NCI-H524 (cell line): ENCODE measurements at places on chromosomes 16 and 17.

GRCh38 chr16:12132850-12133440 is 156.4 kb downstream of the SNX29 start:
- DNase-seq = no peak

DNA sequence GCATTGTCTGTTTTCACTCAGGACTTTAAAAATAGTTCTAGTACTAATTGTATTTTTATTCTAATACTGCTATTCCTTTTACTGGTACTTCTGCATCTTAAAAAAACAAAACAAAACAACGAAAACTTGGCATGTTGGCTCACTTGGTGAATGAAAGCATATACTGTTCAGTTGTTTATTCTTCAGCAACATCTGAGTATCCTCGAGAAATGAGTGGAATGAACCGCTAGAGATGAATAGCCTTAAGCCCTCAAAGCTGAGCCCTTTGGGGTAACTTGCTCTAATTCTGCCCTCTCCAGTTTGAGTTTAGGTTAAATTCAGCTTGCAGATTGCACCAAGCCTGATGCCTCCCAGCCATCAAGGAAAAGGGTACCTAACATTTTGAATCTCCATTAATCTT is 126.5 kb downstream of the WWOX start:
- DNase-seq = no peak

DNA sequence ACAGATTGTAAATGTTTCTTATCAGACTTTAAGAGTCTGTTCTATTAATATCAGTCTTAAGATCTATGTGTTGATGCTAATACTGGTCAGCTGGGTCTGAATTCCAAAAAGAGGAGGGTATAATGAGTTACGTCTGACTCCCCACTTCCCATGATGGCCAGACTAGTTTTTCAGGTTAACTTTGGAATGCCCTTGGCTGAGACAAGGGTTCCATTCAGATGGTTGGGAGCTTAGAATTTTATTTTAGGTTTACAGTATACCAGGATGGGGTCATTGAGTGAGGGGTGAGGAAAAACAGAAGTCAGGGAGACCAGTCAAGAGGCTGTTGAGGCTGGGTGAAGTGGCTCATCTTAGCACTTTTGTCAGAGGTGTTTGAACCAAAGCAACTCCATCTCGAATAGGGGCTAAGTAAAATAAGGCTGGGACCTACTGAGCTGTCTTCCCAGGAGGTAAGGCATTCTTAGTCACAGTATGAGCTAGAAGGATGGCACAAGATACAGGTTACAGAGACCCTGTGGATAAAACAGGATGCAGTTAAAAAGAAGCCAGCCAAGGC is 2.9 kb upstream of the TMEM231 start:
- no peak for DNase-seq

- DNase-seq = peak; percentile 74
Measured at GRCh38 chr16:67842509-67843342, 606 bp downstream of the THAP11 start.

DNA sequence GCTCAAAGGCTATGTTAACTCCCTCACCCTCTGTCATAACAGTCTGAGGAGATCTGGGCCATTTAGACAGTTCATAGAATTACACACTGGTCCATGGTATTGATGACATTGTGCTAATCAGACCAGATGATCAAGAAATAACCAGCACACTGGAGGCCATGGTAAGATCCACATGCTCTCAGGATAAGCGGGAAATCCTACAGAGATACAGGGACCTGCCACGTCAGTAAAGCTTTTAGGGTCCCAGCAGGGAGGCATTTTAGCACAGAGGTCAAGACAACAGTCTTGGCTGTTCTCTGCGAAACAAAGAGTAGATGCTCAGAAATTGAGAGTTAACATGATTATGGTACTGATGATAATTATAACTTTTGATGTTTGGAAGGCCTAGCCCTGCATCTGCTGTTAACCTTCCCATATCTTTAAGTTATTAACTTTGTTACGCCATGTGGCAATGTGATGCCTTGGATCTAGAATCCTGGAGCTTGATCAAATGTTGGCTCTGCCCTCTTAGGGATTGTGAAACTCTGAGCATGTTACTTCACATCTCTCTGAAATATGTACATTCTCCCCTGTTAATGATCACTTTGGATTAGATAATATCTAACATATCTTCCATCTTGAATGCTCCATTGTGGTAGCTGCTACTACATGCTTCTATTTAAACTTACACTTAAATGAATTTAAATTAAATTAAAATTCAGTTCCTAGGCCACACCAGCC is 172.0 kb upstream of the SOX9 start:
- DNase-seq = no peak

GRCh38 chr17:68775318-68775717 is 174.2 kb upstream of the FAM20A start:
- DNase-seq = no peak

DNA sequence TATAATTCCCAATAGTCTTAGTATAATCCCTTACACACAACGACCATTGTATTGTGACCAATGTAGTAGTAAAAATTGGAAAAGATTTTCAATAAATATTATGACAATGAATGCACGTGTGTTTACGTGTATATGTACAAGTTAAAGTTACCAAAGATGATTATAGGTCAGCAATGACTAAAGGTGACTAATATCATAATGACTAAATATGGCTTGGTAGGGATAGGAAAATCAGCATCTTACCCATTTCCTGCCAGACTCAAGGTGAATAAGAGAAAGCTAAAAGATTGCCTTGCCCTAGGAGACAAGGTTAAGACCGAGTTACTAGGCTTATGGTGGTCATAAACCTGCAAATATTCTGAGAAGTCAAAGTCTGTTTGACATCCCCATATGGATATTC is 34.4 kb downstream of the CPD start:
- DNase-seq = no peak

DNA sequence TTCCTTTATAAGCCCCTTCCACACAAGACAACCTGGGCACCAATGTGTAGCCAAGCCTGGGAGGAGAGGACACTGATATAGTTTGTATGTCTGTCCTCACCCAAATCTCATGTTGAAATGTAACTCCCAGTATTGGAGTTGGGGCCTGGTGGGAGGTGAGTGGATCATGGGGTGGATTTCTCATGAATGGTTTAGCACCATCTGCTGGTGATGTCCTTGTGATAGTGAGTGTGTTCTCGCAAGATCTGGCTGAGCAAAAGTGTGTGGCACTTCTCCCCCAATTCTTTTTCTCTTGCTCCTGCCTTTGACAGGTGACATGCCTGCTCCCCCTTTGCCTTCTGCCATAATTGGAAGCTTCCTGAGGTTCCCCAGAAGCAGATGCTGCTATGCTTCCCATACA is 135.8 kb downstream of the USP31 start:
- peak; percentile 13 for DNase-seq

DNA sequence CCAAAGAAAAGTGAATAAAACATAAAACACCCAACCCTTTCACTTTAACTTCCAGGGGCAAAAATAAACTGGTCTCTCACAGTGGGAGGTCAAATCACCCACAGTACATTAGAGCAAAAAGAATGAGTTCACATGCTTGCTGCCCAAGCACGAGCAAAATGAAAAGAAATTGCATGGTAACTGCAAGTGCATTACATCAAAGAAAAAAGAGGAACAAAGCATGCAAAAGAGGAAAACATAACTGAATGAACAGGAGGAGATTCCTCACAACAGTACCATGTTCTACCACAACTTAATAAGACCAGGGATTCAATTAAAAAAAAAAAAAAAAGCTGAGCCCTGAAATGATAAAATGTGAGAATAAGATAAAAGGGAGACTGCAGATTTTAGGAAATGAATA is 12.3 kb downstream of the DNAH2 start:
- no peak for DNase-seq

GRCh38 chr16:75402159-75402820 is 31.0 kb downstream of the CFDP1 start:
- no peak for DNase-seq

- no peak for DNase-seq
Measured at GRCh38 chr17:44207743-44208142, 8.1 kb upstream of the ATXN7L3 start.

DNA sequence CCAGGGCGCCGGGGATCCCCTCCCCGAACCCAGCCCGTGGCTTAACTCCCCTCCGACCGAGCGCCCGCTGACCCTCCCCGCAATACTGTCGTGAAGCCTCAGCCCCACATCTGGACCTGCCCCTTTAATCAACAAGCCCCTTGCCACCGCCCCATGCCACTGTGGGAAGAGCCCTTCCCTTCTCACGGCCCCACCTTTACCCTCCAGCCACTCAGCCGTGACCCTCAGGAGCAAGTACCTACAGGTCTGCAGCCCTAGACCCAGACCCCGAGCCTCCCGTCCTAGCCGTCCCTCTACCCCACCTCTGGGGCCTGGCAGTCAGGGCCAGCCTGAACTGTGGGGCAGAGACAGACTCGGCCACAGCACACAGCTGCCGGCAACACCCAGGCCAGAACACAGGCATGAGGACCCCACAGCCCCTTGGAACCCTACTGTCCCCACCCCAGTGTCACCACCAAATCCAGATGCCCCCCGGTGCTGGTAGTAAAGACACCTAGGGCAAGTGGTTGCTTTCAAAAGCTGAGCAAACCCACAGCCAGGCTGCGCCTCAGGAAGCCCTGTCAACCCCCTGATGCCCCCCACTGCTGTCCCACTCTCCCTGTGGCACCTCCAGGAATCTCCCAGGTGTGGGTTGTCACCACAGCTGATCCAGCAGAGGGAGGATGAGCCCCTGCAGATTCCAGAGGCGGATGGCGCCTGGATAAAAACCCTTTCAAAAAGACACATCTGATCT is 1.4 kb downstream of the NXPH3 start:
- no peak for DNase-seq

GRCh38 chr16:87647431-87648185 is 45.3 kb downstream of the JPH3 start:
- DNase-seq = no peak

- DNase-seq = no peak
Measured at GRCh38 chr17:17904166-17905035, 67.6 kb upstream of the SREBF1 start.

DNA sequence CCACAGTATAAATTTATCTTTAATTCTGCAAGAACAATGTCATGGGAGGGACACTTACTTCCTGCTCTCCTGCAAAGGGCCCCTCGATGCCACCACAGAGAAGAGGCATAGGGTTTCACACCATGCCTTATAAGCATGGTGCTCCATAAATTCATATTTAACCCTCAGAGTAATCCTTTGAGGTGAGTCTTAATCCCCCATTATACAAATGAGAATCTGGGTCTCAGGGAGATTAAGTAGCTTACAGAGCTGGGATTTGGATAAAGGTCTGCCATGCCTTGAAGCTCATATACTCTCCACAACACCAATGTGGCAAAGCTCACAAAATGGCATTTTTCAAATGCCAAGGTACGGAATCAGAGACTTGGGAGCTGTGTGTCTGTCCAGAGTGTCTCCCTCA is 268.5 kb upstream of the CCL2 start:
- DNase-seq = no peak

DNA sequence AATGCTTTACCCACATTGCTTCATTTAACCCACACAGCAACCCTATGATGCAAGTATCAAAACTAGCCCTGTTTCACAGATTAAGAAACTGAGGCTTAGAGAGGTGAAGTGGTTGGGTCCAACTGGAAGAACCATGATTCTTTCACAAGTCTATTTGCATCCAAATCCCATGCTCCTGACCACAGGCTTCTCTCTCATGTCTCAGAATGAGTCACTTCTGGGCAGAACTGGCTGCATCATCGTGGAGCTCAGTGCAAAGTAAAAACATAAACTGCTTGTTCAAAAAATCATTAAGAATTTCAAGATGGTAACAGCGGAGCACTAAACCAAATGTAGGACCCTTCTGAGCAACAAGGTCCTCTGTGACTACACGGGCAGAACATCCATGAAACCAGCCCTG is 20.2 kb upstream of the CES1 start:
- no peak for DNase-seq

DNA sequence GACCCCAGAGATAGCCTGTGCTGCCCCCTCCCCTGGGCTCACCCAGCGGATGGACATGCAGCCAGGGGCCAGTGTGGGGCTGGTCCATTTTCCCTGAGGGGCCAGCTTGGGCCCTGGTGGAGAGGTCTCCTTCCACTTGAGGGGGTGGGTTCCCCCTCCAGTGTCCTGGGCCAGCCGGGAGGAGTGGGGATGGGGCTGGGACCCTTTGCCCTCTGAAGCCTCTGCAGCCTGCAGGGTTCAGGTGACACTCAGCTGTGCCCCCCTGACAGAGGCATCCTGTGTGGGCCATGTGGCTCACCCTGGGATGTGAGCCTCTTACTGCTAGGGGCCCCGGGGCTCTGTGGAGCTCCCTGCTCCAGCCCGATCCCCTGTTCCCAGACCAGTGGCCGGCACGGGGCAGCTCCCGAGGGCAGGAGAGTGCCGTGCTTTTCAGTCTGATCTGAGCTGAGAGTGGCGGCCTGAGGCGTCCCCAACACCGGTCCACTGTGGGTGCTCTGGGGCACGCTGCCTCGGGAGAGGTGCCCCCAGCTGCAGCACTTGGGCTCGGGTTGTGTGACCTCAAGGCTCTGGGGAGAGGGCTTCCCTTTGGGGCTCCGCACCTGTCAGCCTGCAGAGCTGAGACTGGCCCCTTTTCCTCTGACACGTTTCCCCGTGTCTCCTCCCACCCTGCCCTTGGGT is 439 bp upstream of the GNG13 start:
- DNase-seq = no peak

DNA sequence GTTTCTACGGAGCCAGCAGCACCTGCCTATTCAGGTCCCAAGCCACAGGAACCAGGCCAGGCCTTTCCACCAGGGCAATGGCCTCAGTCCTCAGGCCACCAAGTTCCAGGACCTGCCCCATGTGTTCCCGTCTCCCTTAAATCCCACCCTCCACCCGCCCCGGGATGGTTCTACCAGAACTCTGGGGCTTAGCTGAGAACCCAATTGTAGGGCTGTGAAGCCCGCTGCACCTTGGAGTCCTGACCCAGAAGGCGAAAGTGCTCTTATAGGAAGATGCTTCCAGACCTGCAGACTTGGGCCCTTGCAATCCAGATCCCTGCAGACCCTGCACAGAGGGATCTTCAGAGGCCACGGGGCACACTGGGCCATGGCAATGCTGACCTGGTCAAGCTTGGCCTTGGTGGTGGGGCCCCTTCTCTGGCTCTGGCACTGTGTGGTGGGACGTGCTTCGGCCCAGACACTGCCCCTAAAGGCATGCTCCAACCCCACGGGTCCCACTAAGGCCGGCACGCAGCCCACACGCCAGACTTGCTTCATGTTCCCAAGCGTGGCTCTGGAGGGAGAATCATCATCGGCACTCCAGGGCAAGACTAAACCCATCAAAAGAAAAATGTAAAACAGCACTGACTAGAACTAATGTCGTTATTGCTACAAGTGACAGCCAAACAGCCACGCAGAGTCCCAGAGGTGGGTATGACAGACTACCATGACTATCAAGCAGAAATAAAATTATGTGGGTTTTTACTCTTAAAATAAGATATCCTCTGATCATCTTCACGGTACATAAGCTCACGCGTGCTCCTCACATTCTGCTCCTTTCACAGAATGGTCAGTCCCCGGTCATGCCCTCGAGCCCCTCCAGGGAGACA is 41.3 kb upstream of the ATP2A3 start:
- no peak for DNase-seq
